ENCODE measurements at places on chromosomes 5 and 9.
A peak's percentile ranks its signal among the peaks of the same experiment; 100 is the strongest.

DNA sequence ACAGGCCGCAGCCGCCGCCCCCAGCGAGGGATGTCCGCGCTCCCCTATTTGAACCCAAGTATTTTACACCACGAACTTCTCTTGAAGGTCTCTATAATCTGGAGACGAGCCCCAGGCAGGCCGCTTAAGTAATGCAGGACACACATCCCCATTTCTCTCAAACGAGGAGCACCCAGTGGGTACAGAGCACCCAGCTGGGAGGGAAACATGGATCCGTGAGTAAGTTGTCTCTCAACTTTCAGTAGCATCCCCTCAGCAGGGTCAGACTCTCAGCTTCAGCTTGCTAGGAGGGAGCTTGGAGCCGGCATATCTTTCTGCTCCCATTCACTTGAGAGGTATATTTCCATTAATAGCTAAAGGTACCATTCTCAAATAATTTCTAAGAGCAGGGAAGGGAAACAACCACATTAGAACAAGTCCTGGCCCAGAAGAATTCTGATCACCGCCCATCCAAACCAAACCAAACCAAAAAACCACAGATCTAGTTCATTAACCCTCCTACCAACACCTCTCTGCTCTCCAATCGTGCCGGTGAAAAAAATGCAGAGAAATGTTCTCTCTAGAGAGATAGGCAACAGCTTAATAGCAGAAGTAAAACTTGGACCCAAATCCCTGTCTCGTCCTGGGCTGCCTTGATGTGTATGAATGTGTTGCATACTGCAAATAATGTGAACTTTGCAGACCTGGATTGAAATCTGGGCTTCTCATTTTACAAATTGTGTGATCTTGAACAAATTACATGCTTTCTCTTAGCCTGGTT is 910 bp downstream of the TDRD7 start:
- DNase-seq, result peak; percentile 54

DNA sequence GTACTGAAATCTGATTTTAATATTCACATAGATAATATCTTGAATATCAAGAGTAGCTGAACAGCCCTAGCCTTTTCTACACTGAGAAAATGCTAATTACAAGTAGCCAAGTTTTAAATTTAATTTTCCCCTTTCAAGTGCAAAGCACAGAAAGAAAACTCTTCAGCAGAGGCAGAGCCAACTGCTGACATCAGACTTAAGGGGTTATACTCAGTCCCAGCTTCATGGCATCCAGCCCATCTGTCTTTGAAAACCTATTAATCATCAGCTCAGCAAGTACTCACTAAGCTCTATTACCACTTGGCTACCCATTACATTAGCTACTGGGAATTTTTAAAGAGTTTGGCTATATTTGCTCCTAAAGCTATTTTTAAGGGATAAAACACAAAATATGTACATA is 220.5 kb downstream of the SLC12A2 start:
- no peak for DNase-seq

DNA sequence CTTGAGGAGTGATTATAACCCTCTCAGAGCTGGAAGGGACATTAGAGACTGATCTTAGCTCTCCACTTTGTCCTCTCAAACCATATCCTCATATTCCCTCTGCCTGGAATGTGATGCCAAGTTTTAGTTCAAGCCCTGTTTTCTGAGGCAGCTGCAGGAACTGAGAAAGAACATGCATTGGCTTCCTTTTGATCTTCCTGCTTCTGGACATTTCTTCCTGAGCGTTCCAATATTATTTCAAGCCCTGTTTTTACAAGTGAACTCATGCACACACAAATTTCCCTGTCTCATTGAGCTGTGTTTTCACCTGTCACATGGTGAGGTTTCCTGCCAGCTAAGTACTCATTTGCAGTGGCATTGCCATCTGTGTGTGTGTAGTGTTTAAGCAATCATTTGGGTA is 17.0 kb downstream of the FOCAD start:
- DNase-seq, result no peak

- DNase-seq, result no peak
Observed at GRCh38 chr9:71704796-71705195, 63.5 kb downstream of the CEMIP2 start.

GRCh38 chr5:172556971-172557461 is 84.0 kb upstream of the NEURL1B start:
- no peak for DNase-seq

DNA sequence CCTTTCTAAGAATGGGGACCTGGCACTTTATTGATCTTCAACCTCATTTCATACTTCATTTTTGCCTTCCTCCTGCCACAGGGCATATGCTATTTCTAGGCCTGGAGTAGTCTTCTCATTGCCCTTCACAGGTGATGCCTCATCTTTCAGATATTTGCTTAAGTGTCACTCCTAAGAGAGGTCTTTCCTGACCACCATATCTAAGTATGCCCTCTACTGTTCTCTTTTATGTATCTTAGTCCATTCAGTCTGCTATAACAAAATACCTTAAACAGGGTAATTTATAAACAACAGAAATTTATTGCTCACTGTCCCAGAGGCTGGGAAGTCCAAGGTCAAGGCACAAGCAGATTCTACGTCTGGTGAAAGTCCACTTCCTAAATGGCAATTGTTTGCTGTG is 99.1 kb downstream of the ADAMTS6 start:
- DNase-seq, result no peak

DNA sequence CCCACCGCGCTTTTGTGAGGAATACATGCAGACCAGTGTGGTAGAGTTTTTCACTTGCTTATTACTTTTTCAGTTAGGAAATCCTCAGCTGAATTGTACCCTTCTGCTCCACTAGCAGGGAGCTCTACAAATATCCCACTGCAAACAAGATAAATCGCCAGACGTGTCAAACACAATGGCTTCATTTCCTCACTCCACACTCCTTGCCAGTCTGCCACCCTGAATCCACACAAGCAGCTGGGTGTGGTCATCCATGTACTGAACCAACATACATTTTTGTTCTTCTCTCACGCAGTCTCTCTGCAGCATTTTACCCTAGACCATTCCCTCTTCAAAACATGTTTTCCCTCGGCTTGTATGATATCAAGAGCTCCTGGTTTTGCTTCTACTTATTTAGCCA is 3.7 kb upstream of the ROR2 start:
- no peak for DNase-seq

- DNase-seq, result no peak
Observed at GRCh38 chr5:19886123-19886917, 101.7 kb downstream of the CDH18 start.

DNA sequence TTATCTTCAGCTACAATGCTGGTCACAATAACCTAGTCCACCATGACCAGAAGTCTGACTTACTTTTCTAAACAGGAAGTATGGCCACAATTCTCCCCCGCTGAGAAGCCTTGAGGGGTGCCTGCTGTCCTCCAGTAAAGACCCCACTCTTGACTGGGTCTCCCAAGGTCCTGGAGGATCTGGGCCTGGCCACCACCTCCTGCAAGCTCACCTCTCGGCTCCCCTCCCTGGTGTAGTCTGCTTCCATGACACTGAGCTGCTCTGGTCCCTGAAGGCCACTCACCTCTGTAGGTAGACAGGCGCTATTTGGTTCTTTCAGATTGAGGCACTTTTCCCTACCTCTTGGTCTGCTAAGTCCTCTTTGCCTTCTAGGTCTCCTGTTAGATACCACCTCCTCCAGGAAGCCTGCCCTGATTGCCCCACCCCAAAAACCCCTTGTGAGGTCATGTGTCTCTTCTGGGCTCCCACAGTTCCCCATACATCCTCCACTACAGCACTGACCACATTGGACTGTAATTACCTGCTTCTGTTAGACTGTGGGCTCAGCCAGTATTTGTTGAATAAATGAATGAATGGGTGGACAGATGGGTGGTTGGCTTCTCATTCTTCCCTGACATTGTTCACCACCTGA is 62.6 kb upstream of the IER5L start:
- DNase-seq, result no peak

- peak; percentile 69 for DNase-seq
Observed at GRCh38 chr5:151155775-151156506, 1.6 kb downstream of the ANXA6 start.

- peak; percentile 24 for DNase-seq
Observed at GRCh38 chr9:86637515-86637914, 283.3 kb upstream of the TUT7 start.

GRCh38 chr5:143194713-143195112 is 208.8 kb downstream of the NR3C1 start:
- no peak for DNase-seq

- peak; percentile 63 for DNase-seq
Observed at GRCh38 chr9:122346478-122347347, 24.1 kb upstream of the PTGS1 start.

DNA sequence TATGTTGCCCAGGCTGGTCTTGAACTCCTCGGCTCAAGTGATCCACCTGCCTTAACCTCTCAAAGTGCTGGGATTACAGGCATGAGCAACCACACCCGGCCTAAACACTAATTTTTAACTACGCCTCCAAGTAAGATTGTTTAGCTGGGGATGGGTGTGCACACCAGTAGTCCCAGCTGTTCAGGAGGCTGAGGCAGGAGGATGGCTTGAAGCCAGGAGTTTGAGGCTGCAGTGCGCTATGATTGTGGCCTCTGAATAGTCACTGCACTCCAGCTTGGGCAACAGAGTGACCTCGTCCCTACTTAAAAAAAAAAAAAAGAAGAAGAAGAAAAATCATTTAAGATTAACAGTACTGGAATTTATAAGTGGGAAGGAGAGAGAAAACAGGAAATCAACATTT is 90.8 kb upstream of the NR5A1 start:
- DNase-seq, result no peak

- no peak for DNase-seq
Observed at GRCh38 chr5:2003206-2003605, 120.5 kb upstream of the IRX4 start.

GRCh38 chr5:18314192-18314778 is 680.0 kb downstream of the TAF11L14 start:
- peak; percentile 62 for DNase-seq

DNA sequence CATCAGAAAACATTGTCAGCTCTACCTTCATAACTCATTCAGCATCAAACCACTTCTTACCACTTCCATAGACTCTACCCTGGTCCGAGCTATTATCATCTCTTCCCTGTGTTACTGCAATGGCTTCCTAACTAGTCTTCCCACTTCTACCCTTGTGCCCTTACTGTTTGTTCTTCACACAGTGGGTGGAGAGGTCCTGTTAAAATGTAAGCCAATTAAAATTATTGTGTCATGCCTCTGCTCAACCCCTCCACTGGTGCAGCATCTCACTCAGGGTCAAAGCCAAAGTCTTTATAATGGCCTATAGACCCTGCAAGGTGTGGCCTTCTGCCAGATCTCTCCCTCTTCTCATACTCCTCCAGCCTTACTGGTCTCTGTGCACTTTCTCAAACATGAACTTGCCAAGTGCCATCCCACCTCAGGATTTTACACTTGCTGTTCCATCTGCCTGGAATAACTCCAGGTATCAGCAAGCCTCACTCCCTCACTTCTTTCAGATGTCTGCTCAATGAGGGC is 22.8 kb upstream of the ARAP3 start:
- DNase-seq, result no peak

DNA sequence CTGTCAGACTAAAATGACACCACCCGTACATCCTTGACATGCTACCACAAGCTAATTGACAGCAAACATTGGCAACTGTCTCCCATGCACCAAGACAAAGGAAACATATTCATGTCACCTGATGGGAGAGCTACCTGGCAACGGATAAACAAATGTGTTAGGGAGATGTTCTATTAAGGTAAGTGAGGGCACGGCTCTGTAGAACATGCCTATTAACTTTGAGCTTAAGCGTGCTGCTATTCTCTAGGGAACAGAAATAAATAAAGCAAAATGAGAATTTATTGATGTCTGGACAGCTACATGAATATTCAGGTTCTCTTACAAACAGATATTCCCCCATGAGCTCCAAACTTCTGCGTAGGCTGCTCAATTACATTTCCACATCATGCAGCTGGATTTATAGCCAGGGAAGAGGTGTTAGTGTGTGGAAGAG is 361.4 kb upstream of the RFX3 start:
- DNase-seq, result no peak

- DNase-seq, result no peak
Observed at GRCh38 chr5:135244620-135245021, 154.4 kb downstream of the MACROH2A1 start.

GRCh38 chr5:17305017-17305416 is 87.6 kb downstream of the BASP1 start:
- no peak for DNase-seq

DNA sequence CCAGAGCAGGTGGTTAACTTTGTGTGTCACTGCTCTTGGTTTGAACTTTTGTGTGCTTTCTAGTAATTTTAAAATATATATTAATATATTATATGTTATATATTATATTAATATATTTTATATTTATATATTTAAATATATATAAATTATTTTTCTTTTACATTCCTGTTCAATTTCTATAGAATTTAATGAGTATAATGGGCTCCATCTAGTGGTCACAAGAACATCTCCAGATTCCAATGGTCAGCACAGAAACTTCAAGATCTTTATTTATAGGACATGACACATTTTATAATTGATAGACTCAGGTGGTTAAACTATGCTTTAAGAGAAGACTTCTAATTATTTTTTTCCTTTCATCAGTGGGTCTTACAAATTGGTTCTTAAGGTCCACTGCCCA is 39.1 kb downstream of the COL23A1 start:
- peak; percentile 74 for DNase-seq

GRCh38 chr5:163503106-163504078 is 2.0 kb upstream of the MAT2B start:
- DNase-seq, result peak; percentile 95

GRCh38 chr5:154334406-154335064 is 111.3 kb upstream of the SAP30L start:
- no peak for DNase-seq

GRCh38 chr5:32384621-32385020 is 59.9 kb downstream of the ZFR start:
- no peak for DNase-seq

DNA sequence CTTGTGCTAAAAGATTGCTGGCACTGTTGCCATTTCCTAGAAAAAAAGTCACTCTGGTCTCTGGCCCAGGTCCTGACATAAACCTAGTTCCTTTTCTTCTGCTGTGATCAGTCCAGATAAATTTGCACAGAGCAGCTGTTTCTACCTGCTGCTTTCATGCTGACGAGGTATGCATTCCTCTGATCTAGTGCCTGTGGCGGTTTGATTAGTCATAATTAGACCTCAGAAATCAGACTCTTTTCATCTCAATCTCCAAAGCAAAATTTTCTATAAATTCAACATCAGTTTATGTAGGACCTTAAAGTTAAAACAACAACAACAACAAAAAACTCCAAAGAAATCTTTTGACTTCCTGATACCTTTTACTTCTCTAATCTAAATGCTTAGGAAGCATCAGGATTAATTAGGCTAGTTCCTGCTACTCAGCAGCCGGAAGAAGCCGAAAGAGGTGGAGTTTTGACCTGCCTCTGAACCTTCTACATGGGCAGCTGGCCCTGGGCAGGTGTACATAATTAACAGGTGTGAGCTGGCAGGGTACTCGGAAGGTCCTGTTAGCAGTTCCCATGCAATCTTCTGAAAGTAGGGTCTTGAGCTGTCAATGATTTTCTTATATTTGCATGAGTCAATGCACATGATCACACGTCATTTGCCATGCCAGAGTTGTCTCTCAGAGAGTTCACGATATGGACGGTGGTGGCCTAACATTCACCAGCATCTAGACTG is 83.3 kb upstream of the CCDC112 start:
- DNase-seq, result no peak

GRCh38 chr5:151098768-151099121 is 17.9 kb upstream of the TNIP1 start:
- no peak for DNase-seq
